ENCODE measurements at places on chromosomes 4 and X.

DNA sequence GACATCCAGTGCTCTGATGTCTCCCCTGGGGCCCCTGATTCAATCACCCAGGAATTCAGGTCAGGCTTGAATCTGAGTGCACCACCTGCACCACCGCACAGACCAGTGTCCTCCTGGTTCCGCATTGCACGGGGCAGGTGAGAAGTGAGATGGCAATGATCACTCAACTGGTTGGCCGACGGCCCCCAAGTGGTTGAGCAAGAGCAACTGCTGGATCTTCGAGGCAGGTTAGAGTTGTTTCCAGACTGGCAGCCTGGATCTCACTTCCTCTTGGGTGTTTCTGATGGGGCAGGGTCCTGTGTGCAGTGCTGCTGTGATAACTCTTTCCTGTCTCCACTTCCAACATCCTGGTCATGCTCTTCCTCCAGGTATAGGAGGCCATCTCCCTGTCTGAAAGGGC is 50.4 kb downstream of the C4orf50 start:
- no peak overlapping the region for H3K27ac ChIP-seq
- H3K4me3 ChIP-seq, result no peak overlapping the region
- no peaks in the 10 kb centered on the region for H3K4me1 ChIP-seq
- DNase-seq, result no peak
- H3K27me3 ChIP-seq, result no peaks in the 10 kb centered on the region

GRCh38 chrX:73768160-73768559 is 205.2 kb downstream of the CHIC1 start:
- no peak overlapping the region for H3K27ac ChIP-seq
- H3K4me1 ChIP-seq, result no peaks in the 10 kb centered on the region
- no peaks in the 10 kb centered on the region for H3K27me3 ChIP-seq
- H3K4me3 ChIP-seq, result no peak overlapping the region
- DNase-seq, result no peak
- H3K36me3 ChIP-seq, result no peaks in the 10 kb centered on the region

GRCh38 chr4:161841759-161842158 is 322.0 kb downstream of the FSTL5 start:
- no peaks in the 10 kb centered on the region for H3K4me1 ChIP-seq
- H3K36me3 ChIP-seq, result no peaks in the 10 kb centered on the region
- no peak overlapping the region for H3K4me3 ChIP-seq
- H3K27me3 ChIP-seq, result no peaks in the 10 kb centered on the region

DNA sequence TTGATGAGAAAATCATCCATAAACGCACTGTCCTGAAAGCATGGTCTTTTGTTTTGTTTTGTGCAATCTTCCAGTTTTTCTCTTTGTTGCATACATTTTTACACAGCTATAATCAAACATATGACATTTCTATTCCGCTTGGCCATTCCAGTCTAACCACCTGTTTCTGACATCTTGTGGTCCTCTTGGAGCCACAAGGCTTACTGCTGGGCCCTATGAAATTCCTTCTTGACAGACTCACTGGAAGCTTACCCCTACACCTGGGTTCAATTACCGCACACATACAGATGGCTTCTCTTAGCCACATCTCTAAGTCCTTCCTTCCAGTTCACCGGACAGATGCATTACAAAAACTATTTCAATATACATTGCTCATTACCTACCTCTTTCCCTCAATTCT is 72.4 kb downstream of the PAPSS1 start:
- no peak for DNase-seq
- no peaks in the 10 kb centered on the region for H3K27me3 ChIP-seq
- no peak overlapping the region for H3K27ac ChIP-seq
- H3K4me1 ChIP-seq, result no peaks in the 10 kb centered on the region
- no peaks in the 10 kb centered on the region for H3K36me3 ChIP-seq
- H3K4me3 ChIP-seq, result no peak overlapping the region
